CD8-positive, alpha-beta T cell (primary cell): ENCODE measurements at places on chromosomes 2 and 18. TPM values are rescaled to one million over a fixed set of nuclear protein-coding genes. Genes with fewer than 3 reads are reported as not detected.

Gene POTEC
- total RNA-seq, result not detected

Gene NUP35
- 14.5 TPM for total RNA-seq

Gene VWA3B
- not detected for total RNA-seq

Gene FOXD4L1
- not detected for total RNA-seq

Gene ST8SIA5
- not detected for total RNA-seq

Gene KCNG2
- total RNA-seq, result not detected

Gene GREB1L
- not detected for total RNA-seq

Gene RNF144A
- 28.8 TPM for total RNA-seq

Gene C2orf76
- 5.8 TPM for total RNA-seq

Gene OR6B2
- not detected for total RNA-seq
